Effector memory CD4-positive, alpha-beta T cell (primary cell): ENCODE measurements at places on chromosomes 4 and X.

GRCh38 chr4:112251019-112251643 lies 19.5 kb downstream of the AP1AR start:
- no peak for DNase-seq

GRCh38 chrX:150269605-150270254 lies 93.4 kb upstream of the MAMLD1 start:
- no peak for DNase-seq

GRCh38 chr4:120025516-120025915 lies 41.1 kb downstream of the MAD2L1 start:
- DNase-seq: no peak

DNA sequence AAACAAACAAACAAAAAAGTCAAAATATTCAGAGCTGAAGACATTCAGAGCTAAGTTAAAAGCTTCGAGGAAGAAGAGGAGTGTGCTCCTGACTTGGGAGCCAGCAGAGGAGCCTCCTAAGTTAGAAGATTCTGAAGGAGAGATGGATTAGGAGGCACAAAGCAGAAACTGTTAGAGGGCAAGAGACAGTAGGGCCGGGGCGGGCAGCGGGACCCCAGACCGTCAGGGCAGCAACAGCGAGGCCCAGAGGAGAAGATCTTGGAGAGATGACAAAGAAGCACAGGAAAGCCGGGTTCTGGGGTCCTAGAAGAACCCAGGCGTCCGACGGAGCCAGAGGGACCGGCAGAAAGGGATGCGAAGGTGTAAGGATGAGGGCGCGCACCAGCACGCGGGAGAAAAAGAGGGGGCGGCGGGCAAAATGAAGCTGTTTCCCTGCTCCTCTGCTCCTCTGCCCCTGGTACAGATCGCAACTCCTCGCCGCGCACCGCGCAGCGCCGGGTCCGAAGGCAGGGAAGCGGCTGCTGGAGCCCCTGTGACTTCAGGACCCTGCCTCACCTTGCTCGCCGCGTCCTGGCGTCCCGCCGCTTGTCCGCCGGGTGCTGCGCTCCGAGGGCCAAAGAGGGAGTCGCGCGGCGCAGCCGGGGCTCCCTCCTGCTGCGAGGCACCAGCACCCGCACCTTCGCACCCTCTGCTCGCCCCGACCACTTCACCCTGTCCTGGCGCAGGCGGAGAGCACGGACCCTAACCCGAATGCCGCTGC lies 477 bp downstream of the KLHL13 start:
- no peak for DNase-seq

DNA sequence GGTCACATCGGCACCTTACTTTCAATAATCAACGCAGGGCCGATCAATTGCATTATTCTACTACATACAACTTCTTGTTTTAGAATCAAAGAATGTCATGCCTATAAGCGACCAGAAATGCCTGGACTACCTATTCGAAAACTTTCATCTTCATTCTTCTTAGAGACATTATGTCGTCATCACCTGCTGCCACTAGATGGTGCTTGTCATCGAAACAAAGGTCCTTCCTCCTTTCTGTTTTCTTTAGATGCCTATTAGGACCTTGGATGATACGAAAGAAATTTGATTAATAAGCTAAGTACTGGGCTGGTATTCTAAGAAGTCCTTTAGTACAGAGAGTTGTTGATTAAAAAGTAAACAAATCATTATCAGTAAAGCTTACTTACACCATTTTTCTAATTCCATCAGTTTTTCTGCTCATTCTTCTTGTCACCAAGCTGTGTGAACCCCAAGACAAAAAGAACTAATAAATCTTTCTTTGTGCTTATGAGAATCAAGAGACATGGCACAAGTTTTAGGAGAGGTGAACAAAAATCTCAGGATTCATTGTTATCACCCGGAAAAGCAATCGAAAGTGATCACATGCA lies 154.5 kb upstream of the SLC4A4 start:
- no peak for DNase-seq

DNA sequence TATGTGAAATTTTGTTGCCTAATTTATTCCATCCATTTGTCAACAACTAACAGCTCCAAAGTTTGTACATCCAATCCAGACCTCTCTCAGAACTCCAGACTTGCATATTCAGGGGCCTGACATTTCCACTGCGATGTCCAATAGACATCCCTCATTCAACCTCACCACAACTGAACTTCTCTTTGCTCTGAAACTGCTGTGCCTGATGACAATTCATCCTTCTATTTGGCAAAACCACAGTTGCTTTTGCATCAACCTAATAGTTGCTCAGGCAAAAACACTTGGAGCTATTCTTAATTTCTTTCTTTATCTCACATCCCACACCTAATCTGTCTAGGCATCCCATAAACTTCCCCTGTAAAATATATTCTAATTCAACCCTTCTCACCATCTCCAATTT lies 56.5 kb downstream of the ANTXR2 start:
- DNase-seq: no peak
